ENCODE measurements at places on chromosomes 13 and 19.

DNA sequence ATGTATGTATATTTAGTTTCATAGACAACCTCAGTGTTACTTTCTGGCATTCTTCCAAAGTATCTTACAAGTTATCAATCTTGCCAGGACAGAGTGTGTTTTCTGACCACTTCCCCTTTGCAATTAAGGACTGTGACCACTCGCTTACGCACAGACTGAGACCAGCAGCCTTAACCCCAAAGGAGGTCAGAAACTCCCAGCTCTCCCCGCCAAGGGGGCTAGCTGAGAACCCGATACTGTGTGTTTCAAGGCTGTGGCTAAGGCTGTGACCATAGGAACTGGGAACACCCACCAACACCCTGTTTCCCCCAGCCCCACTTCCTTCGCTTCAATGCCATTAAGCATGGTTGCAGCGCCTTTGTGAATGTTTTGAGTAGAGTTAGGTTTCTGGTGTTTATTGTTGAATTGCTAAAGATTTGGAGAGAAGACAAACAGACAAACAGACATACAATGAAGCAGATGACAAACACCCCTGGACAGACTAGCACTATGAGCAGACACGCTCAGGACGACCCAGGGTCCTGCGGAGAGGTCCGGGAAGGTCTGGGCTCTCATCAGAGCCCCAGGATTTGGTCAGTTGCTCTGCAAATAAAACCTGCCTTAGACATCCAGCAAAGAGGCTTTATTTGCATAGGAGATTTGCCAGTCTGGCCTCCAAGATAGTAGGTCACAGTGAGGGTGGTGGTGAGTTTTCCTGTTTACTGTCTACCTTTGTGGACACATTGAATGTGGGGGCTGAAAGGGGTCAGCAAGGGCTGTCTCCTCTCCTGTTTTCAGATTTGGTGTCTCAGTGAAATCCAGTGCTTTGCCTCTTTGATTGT, 25.0 kb upstream of the TNFSF11 start:
- DNase-seq = peak; percentile 65

GRCh38 chr13:43014162-43014561, 9.2 kb upstream of the DNAJC15 start:
- no peak for DNase-seq

DNA sequence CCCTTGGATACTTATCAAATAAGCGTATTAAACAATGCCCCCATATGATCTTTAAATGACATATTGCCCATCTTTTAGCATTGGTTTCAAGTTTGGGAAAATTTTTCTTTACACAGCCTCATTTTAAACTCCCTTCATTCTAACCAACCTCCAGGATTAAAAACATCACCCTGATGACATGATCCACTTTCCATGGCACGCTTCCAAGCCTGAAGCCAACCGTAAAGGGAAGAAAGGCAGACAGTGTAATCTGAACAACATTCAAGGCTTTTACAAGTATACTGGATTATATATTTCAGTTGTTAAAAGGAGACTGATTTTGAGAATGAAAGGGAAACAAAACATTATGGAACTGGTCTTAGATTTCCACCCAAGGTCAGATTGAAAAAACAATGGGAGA, 1721.9 kb downstream of the OLFM4 start:
- no peak for DNase-seq

DNA sequence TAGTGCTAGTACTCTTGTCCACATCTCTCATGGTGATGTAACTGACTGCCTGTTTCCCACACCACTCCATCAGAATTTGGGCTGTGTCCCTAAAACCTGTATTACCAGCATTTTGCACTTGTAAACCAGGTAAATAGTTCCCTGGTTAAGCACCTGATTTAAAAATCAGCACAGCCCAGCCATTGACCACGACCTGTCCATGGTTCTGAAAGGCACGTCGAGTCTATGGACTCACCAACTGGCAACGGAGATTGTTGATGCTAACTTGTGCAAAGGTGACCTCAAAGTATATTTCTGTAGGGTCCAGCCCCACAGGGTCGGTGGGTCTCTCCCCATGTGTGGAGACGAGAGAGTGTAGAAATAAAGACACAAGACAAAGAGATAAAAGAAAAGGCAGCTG, 46.7 kb upstream of the ZNF835 start:
- DNase-seq = no peak

GRCh38 chr19:49413348-49413747, 9.9 kb downstream of the PTH2 start:
- no peak for DNase-seq

GRCh38 chr13:39779337-39780265, 124.1 kb downstream of the COG6 start:
- no peak for DNase-seq

DNA sequence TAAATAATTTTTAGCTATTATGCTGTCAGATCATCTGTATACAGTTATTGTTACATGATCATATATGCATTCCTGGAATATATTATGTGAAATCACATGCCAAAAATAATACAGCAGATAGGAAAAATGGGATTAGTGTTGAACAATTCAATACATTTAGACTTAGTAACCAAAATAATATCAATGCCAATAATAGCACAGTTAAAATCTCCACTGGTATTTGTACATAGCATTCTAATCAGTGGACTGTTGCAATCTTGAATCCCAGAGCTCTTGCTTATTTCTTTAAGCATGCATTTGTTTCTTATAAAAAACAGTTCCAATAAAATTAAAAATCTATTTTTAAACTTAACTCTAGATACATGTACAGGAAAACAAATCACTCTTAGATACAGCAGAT, 2772.2 kb downstream of the PCDH9 start:
- no peak for DNase-seq

GRCh38 chr19:52473655-52474350, 20.4 kb downstream of the ZNF578 start:
- DNase-seq = no peak

- peak; percentile 8 for DNase-seq
Measured at GRCh38 chr19:8148410-8149260, 757 bp downstream of the FBN3 start.

DNA sequence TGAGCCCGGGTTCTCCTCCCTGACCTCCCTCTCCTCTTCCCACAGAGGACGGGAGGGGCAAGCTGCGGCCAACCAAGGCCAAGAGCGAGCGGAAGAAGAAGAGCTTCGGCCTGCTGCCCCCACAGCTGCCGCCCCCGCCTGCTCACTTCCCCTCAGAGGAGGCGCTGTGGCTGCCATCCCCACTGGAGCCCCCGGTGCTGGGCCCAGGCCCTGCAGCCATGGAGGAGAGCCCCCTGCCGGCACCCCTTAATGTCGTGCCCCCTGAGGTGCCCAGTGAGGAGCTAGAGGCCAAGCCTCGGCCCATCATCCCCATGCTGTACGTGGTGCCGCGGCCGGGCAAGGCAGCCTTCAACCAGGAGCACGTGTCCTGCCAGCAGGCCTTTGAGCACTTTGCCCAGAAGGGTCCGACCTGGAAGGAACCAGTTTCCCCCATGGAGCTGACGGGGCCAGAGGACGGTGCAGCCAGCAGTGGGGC, 162.2 kb downstream of the KDM4B start:
- peak; percentile 86 for DNase-seq

- DNase-seq = no peak
Measured at GRCh38 chr13:43171489-43171888, 148.1 kb downstream of the DNAJC15 start.

GRCh38 chr13:23901365-23901764, 4.1 kb upstream of the C1QTNF9B start:
- no peak for DNase-seq

DNA sequence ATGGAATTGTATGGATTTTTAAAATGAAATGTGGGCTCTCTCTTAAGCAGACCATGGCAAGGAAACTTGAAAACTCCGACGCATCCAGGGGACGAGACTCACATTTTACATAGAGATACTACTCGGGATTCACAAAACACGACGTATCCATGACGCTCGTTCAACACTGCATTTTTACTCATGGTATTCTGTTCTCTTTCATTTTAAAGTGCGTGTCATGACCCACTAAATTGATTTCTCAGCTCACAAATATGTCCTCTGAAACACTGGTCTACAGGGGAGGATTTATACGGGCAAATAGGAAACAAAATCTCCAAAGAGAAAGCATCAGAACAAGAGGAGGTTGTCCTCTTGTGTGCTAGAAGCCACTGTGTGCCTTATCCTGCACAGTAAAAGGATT, 523.5 kb downstream of the MYO16 start:
- no peak for DNase-seq

- no peak for DNase-seq
Measured at GRCh38 chr19:2252055-2252796, 3.1 kb downstream of the AMH start.

DNA sequence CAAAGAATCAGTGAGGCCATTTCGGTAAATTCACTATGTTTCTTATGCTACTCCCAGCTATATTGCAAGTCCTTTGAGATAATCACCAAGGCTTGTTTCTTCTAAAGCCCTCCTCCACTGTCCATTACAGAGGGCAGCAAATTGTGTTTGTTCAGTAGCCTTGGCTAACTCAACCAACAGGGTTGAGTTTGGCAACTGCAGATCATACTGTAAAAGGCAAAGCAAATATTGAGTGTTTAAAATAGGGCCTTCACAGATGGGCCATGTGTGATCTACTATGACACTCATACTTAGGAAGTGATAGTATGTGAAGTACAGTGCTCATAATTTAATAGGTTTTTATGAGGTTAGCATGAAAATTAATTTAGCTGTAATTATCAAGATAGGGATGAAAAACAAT, 171.3 kb downstream of the DACH1 start:
- DNase-seq = no peak

DNA sequence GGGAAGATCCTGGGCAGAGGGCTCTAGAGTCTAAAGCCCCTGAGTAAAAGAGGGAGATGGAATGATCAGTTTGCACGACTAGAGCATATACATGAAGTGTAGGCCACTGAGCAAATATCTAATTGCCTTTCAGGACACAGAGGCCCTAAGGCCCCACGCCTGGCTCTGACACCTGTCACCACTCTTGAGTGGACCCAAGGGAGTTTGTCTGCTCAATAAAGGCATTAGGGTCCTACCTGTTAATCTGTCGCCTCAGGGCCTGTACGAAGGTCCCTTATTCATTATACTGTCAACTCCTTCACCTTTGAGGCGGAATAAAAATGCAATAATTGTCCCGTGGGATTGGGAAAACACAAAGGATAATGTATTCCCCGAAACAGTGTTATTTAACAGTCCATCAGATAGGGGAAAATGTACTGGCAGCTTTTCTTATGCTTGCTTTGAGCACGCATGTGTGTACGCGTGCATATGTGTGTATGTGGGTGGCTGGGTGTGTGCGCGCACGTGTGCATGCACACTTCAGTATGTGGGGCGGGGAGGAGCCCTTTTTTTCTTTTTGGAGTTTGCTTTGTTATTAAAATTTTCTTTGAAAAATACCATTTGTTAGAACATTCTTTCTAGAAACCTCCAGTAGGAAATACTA, 161.8 kb upstream of the SERP2 start:
- no peak for DNase-seq

GRCh38 chr13:45301263-45301662, 39.7 kb downstream of the TPT1 start:
- no peak for DNase-seq

GRCh38 chr13:77986713-77987112, 68.1 kb upstream of the EDNRB start:
- DNase-seq = no peak

DNA sequence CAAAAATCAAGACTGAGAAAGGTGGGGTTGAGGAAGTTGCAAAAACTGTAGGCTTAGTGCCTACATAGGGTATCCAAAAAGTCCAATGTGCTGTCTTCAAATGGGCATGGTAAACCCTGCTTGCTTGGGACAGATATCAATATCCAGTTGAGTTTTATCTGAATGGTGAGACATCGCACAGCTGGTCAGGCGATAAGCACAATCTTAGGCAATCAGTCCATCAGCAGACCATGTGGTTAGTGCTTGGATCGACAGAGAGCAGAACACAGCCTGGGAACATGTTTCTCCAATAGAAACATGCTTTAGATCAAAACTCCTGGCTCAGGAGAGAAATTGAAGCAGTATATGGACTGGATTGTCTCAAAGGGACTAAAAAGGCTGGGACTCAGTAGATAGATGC, 151.3 kb upstream of the IPO5 start:
- DNase-seq = no peak

DNA sequence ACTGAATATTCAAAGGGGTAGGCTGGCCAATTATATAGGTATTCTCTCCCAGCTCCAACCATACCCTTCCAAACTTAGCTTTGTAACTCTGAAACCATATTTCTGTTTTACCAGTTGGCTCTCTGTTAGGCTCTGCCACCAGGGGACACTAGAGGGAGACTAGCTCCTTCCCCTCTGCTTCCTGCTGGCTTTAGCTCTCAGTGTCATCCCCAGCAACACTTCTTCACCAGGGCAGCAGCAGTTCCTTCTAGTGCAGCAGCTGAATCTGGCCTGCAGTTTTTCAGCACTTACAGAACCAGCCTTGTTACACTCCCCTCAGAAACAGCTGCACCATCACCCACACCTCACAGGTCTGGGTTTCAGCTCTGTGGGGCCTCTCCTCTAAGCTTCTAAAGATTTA, 51.0 kb upstream of the DOCK9 start:
- no peak for DNase-seq

DNA sequence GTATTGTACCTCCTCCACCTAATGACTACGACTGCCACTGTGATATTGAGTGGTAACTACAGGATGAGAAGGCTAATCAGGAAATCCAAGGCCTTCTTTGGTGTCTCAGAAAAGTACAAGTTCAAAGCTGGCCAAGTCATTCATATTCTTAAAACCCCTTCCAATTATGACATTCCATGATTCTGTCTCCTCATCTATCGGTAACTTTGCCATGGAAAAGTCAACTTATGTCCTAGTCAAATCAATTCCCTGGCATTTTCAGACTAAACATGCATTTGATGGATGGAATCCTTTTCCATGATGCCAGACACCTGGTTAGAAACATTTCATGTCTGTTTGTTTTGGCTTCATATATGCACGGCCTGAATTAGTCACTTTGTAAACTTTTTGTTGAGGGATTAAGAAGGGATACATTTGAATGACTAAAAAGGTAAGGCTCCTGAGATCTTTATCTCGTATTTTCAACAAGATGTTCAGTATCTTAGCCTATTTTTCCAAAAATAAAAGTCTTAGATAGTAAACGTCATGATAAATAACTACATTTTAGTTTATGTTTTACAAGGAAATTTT, 186.5 kb downstream of the NHLRC3 start:
- no peak for DNase-seq

DNA sequence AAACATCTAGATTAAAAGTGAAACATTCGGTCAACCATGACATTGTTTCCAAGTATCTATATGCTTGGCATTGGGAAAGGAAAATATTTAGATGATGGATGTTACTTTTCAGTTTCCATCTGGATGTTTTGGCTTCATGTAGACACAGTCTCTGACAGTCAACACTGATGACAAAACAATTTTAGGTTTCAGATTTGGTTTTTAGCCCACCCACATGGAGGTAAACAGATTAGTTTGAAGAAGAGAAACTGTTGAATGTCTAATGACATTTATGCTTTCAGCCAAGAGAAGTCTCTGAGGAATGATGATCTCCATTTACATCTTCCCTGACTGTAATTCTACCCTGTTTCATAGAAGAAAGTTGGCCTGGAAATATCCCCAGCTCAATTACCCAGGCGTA, 379.1 kb downstream of the SLITRK6 start:
- DNase-seq = no peak

DNA sequence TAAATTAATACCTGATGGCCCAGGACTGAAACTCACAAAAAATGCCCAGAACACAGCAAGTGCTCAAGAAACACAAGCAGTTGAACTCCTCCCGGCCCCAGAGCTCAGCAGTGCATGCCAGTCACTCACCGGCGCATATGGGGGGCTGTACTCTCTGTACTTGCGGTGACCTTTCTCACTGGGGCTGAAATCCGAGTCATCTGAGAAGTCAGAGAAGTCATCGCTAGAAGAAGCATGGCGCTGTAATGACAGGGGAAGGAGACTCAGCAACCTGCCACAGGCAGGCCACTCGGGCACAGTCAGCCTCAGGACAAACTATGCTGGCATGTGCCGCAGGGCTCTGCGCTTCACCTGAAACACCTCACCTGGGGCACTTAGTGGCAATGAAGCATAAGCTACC, 19.7 kb downstream of the ZC3H4 start:
- peak; percentile 65 for DNase-seq

Data from GM19239 (cell line).